ENCODE measurements at places on chromosomes 7 and 10.

DNA sequence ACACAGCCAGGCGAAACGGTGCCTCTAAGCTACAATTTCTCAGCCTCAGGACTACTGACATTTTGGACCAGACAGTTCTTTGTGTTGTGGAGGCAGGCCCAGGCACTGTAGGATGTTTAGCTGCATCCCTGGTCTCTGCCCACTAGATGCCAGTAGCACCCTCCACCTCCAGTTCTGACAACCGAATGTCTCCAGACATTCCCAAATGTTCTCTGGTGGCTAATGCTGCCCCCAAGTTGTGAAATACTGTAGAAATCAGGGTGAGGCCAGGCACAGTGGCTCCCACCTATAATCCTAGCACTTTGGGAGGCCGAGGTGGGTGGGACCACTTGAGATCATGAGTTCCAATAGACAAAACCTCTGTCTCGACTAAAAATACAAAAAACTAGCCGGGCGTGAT is 18.2 kb downstream of the HNRNPF start:
- DNase-seq = peak; percentile 66

DNA sequence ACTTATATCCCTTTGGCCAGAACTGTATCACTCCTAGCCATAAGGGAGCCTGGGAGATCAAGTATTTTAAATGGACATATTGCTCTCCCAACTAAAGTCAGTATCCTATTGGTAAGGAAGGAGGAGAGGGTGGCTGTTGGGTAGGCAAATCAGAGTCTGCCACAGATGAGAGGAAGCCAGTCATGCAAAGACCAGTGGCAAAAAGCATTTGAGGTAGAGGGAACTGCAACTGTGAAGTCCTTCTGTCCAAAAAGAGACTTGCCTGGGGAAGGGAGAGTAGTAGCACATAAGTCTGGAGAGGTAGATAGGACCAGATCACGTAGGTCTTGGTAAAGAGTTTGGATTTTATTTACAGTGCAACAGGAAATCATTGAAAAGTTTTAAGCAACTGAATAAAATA is 8.8 kb upstream of the CCNJ start:
- no peak for DNase-seq

- DNase-seq = no peak
These were observed 21.6 kb upstream of the GRID1 start for GRCh38 chr10:86388119-86388704.

GRCh38 chr10:7857262-7857661 is 39.0 kb downstream of the TAF3 start:
- no peak for DNase-seq

GRCh38 chr7:95957510-95957909 is 185.2 kb downstream of the DYNC1I1 start:
- no peak for DNase-seq

- no peak for DNase-seq
These were observed 115.7 kb upstream of the CACNA2D1 start for GRCh38 chr7:82559193-82559805.

GRCh38 chr7:157386979-157387800 is 50.4 kb downstream of the DNAJB6 start:
- peak; percentile 75 for DNase-seq

GRCh38 chr7:6460303-6460702 is 12.5 kb upstream of the DAGLB start:
- DNase-seq = no peak

GRCh38 chr7:20233362-20233761 is 16.2 kb upstream of the MACC1 start:
- no peak for DNase-seq

GRCh38 chr10:368579-369220 is 233.4 kb downstream of the ZMYND11 start:
- DNase-seq = no peak

GRCh38 chr7:82234457-82235049 is 209.0 kb downstream of the CACNA2D1 start:
- DNase-seq = peak; percentile 73

DNA sequence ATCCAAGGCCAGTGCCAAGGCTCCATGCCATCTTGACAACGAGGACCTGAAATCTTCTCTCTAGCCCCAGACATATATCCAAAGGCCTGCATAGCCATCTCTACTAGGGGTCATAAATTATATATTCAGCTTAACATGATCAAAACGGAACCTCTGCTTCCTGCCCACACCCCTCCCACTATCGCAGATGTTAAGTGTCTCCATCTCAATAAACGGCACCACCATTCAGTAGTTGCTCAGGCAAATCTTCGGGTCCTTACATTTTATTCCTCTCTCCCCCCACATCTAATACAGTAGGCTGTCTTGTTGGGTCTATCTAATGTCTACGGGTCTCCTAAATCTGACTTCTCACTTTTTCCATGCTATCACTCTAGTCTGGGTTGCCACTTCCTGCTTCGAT is 201.1 kb upstream of the PLXNA4 start:
- DNase-seq = no peak

- peak; percentile 40 for DNase-seq
These were observed 40.1 kb upstream of the ITGB8 start for GRCh38 chr7:20290505-20291111.

GRCh38 chr10:36597756-36598320 is 527.6 kb upstream of the ANKRD30A start:
- no peak for DNase-seq

- no peak for DNase-seq
These were observed 211.1 kb upstream of the RNF32 start for GRCh38 chr7:156429514-156429913.

DNA sequence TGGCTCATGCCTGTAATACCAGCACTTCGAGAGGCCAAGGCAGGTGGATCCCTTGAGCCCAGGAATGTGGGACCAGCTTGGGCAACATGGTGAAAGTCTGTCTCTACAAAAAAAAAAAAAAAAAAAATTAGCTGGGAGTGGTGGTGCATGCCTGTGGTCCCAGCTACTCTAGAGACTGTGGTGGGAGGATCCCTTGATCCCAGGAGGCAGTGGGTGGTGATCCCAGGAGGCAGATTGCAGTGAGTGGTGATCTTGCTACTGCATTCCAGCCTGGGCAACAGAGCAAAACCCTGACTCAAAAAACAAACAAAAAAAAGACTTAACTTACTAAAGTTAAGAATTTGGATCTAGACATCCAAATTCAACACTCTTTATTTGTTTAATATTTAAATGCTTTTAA is 10.2 kb upstream of the ADO start:
- DNase-seq = peak; percentile 56

DNA sequence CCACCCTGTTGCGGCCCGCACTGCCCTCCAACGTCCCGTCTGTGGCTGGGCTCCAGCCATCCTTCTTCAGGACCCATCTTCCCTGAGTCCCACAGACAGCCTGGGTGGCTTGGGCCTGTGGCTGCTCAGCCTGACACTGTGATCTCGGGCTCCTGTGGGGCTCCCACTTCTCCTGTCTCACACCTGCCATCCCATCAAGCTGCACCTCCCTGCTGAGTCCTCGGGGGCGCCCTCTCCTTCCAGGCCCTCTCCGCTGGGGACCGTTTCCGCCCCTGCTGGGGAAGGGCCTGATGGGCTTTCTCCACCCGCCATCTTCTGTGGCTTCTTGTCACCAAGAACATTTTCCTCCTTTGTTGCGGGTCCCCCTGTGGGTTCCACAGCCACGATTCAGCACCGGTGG is 173.8 kb upstream of the PPP2R2D start:
- no peak for DNase-seq

DNA sequence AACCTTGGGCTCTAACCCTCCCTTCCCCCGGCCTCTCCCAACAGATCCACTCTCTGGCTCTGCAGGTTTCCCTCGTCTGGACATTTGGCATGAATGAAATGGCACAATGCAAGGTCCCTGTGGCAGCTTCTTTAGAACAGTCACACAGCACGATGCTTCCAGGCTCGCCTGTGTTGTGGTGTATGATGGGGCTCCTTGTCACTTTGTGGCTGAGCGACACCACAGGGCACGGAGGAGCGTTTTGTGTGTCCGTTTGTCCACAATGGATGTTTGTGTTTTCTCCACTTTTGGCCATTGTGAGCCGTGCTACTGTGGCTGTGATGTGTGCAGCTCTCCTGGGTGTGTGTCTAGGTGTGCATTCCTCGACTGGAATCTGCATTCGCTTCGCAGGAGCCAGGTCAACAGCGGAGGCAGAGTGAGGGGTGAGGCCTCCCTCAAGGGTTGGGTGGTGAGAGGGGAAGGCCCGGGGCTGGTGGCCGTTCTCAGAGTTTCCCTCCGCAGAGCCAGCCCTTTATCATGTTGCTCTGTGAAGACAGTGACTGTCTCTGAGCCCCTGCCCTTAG is 22.3 kb upstream of the SHH start:
- no peak for DNase-seq

DNA sequence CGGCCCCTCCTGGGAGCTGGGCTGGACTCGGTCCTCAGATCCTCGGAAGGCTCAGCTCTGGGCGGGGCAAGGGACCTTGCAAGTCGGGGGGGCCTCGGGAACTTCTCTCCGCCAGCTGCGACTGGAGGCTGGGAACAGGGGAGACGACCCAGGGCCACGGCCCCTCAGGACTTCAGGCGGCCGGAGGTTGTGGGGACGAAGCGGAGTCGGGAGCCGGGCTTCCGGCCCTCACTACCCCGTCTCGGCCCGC is 2.6 kb downstream of the ADIRF start:
- no peak for DNase-seq

- DNase-seq = no peak
These were observed 138.9 kb upstream of the COBL start for GRCh38 chr7:51455513-51455912.

DNA sequence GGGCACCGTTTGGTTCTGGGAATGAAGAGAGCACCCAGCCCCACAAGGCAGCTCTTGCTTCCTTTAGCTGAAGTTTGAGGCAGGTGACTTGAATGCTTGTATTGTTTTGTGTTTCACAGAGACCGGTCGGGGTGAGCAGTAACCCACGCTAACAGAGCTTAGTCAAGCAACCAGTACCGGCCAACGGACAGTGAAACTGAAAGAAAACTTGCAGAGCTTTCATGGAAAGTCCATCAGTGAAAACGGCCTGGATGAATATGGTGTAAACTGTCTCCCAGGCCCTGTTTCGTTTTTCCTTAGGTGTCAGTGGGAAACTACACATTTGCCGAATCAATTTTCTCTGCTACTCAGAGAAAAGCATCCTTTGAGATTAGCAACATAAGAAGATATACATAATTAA is 101.1 kb downstream of the LYZL1 start:
- peak; percentile 38 for DNase-seq

- peak; percentile 13 for DNase-seq
These were observed 8.8 kb downstream of the DDC start for GRCh38 chr7:50556247-50556991.

DNA sequence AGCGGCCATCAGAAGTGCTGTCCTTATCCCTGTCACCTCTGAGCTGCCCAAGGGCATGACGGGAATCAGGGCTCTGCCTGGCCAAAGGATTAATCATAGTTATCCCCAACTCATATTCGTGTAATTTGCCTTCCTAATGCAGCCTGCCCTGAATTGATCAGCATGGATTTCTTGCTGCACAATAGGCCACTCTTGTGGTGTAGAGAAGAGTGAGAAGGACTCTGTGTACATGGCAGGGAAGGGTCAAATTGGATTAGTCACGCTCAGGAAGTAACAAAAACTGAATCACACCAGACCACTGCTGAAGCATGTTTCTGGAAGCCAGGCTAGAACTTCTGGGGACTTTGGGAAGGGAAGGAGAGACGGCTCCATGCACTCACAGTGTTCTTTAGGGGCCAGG is 227.0 kb downstream of the BUB3 start:
- DNase-seq = peak; percentile 15

GRCh38 chr7:38187794-38188440 is 9.9 kb downstream of the STARD3NL start:
- DNase-seq = no peak

DNA sequence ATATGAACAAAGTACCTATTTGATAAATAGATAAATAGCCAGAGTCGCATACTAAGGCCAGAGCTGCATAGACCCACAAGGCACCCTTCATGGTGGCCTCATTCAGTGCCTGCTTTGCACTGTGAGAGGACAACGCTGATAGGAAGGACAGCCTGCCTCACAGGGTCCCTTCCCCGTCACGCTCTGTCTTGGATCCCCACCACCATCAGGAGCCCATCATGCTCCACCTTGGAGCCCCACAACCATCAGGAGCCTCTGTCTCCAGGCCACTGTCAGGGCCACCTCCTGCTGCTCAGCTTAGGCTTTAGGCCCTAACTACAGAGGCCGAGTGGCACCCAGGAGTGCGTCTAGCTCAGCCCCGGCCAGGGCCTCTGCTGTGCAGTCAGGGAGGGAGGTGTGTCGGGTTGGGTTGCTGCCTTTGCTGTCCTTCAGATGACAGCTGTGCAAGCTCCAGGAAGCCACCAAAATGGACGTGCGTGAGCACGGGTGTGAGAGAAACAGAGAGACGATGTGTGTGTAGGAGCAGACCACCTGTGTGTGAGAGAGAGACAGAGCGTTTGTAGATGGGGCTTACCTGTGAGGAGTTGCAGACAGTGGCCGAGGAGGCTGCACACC is 516.9 kb downstream of the GLRX3 start:
- DNase-seq = no peak

DNA sequence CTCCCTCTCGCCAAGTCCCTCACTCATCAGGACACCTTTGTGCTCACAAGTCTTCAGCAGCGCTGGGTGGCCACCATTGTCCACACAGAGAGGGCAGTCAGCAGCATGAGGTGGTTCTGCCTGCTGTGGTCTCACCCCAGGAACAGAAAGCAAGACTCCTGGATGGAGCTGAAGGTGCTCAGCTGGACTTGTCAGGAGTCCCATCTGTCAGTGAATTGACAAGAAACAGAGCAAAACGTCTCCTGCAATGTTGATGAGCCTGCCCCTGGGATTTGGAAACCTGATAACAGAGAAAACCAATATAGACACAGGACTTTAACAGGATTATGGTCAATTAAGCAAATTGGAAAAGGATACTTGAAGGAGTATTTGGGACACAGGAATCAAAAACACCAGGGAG is 122.2 kb upstream of the PRSS58 start:
- DNase-seq = no peak

- DNase-seq = no peak
These were observed 9.5 kb downstream of the MARVELD1 start for GRCh38 chr10:97723001-97723400.

DNA sequence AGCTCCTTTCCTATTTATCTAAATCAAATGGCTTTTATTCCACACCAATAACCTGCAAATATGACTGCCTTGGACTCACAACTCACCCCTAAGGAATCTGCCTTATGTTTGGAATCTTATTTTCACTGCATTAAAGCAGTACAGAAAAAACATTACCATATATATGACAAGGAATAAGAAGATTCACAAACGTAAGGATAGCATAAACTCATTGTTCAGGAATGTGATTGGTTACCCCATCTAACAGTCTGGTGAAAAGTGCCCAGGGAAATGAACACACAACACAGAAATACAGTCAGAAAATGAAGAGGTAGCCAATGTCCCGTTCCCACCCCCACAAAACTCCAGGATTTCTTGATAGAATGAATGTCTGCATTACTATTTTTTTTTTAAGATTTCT is 2.0 kb downstream of the PPP3CB start:
- peak; percentile 40 for DNase-seq

GRCh38 chr10:108424656-108425055 is 1260.2 kb upstream of the SORCS1 start:
- peak; percentile 75 for DNase-seq

GRCh38 chr7:158074896-158075632 is 512.6 kb downstream of the PTPRN2 start:
- no peak for DNase-seq
